GM12891 (cell line): ENCODE measurements at places on chromosomes 2 and 18.

- no peak for DNase-seq
These were observed 240.0 kb upstream of the NT5C1B start for GRCh38 chr2:18829251-18829902.

- no peak for DNase-seq
These were observed 78.9 kb downstream of the SKA1 start for GRCh38 chr18:50453732-50454131.

- DNase-seq: no peak
These were observed 25.2 kb downstream of the DYTN start for GRCh38 chr2:206692971-206693370.

DNA sequence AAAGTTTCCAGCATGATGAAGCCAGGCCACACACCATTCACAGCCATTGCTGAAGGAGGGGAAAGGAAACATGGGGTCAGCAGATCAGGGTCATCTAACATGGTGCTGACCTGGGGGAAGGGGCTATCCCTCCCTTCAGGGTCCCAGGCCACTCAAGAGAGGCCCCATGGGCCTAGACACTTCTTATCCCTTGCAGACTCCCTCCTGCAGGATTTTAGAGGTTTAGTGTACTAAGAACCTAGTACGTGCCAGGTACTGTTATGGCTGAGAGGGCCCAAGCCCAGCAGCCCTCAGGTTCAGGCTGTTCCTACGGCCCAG lies 8.8 kb downstream of the KHK start:
- DNase-seq: no peak

- DNase-seq: no peak
These were observed 18.7 kb upstream of the DYTN start for GRCh38 chr2:206736935-206737334.

- DNase-seq: no peak
These were observed 97.2 kb upstream of the FAM136A start for GRCh38 chr2:70399046-70399445.

- no peak for DNase-seq
These were observed 79.2 kb upstream of the PAPOLG start for GRCh38 chr2:60676706-60677330.

GRCh38 chr2:216113572-216113971 lies 4.4 kb downstream of the XRCC5 start:
- DNase-seq: no peak
